ENCODE measurements at places on chromosomes 7 and 10. TPM values are rescaled to one million over a fixed set of nuclear protein-coding genes. Genes with fewer than 3 reads are reported as not detected.

GRCh38 chr10:130054021-130054420 lies 56.6 kb downstream of the C10orf143 start:
- no peak for DNase-seq
- no peaks in the 10 kb centered on the region for H3K4me1 ChIP-seq
- no peak overlapping the region for H3K4me3 ChIP-seq
- no peaks in the 10 kb centered on the region for H3K27me3 ChIP-seq
- no peaks in the 10 kb centered on the region for H3K36me3 ChIP-seq

- H3K27me3 ChIP-seq = no peaks in the 10 kb centered on the region
- DNase-seq = no peak
- no peak overlapping the region for H3K27ac ChIP-seq
- H3K4me1 ChIP-seq = no peaks in the 10 kb centered on the region
Observed at GRCh38 chr7:15439853-15440252, 122.0 kb downstream of the AGMO start.

DNA sequence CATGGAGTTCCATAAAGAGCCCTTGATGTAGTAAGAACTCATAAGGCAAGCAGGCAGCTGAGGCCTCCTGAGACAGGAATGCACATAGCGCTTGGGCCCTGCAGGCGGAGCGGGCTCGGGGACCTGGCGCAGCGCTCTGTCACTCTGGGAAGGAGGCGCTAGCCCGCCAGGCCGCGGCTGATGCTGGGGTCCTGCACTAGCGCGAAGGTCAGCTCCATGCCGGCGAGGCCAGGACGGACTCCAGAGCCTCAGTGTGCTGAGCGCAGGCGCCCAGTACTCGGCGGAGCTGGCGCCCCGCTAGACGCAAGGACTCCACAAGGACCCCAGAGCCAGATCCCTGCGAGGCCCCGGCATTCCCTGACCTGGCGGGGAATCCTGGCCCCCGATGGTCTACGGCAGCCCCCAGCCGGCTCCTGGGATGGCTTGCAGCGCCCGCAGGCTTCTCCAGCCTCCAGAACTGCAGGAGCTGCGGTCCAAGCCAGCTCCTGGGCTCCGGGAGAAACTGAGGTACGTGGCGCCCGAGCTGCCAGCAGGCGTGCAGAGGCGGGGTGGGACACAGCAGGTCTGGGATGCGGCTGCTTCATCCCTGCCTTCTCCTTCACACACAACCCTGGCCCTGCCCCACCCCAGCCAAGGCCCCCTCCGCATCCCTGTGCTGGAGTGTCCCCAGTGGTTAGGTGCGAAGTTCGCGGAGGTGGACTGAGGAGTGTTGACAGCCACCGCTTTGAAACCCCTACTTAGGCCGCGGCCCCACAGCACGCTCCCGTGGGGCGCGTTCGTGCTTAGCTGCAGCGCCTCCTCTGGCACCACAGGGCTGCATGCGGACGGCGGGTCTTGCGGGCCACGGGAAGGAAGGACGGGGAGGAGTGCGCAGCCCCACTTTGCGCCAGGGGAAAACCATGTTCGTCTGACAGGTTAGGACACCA lies 761.5 kb upstream of the POM121L12 start:
- H3K36me3 ChIP-seq = no peaks in the 10 kb centered on the region
- DNase-seq = no peak
- H3K27ac ChIP-seq = no peak overlapping the region
- H3K4me1 ChIP-seq = no peaks in the 10 kb centered on the region
- H3K27me3 ChIP-seq = no peaks in the 10 kb centered on the region

DNA sequence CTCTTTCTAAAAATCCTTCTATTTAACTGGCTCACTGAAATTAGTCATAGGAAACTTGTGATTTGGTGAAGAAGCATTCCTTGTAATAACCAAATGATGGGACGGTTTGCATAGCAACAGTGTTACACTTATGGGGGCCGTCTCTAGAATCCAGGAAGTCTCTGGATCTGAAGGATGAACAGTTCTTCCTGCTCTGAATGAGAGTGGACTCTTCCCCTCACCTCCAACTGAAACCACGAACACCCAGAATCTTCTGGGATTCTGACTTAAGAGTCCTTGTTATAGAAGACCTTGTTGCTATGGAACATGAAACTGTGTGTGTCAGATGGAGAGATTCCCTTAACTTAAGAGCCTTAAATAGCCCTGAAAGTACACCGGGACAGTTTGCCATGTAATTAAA lies 23.2 kb downstream of the NOLC1 start:
- H3K4me3 ChIP-seq = peak overlapping the region; percentile 42
- H3K4me1 ChIP-seq = peaks cover 7% of the 10 kb centered on the region
- no peaks in the 10 kb centered on the region for H3K27me3 ChIP-seq
- H3K36me3 ChIP-seq = no peaks in the 10 kb centered on the region
- DNase-seq = peak; percentile 91
- H3K27ac ChIP-seq = peak overlapping the region; percentile 84

DNA sequence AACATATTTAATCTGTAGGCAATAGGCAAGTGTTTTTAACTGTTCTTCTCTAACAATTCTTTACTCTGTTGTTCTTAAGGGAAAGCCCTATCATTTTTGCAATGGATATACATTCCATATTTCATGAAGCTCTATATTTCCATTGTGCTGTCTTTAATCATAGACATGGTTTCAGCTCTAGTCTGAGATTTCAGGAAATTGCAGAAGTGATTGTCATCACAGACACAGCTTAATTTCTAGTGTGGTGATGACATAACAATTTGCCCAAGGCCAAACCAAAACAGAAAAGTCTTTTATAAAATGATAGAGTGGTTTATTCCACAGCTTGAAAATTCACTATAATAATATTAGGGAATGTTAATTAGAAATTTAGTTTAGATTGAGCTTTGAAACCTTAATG lies 494.1 kb upstream of the SEMA3A start:
- no peak overlapping the region for H3K4me3 ChIP-seq
- DNase-seq = no peak
- H3K27ac ChIP-seq = peak overlapping the region; percentile 44
- H3K4me1 ChIP-seq = peaks cover 17% of the 10 kb centered on the region

DNA sequence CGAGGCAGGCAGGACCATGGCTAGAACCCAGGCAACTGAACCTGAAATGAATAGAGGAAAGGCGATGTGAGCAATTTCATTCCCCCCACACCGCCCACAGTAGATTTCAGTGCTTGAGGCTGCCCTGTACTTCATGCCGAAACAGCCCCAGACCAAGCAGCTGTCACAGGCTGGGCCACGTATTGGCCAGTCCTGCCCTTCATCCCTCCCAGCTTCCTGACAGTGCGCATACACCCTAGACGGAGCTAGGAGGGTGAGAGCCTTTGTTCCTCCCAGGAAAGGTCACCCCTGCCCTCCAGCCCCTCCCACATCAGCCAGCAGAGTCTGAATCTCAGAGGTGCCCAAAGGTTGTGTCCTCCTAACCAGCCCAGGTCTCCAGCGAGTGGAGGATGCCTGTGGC lies 98.8 kb downstream of the ZMIZ1 start:
- DNase-seq = no peak
- peaks cover 9% of the 10 kb centered on the region for H3K4me1 ChIP-seq
- no peak overlapping the region for H3K4me3 ChIP-seq
- H3K27ac ChIP-seq = no peak overlapping the region
- H3K27me3 ChIP-seq = no peaks in the 10 kb centered on the region
- peaks cover 65% of the 10 kb centered on the region for H3K36me3 ChIP-seq

Gene C10orf53
- total RNA-seq = not detected
